ENCODE measurements at places on chromosomes 4 and X.

GRCh38 chr4:164807611-164808010 is 53.7 kb downstream of the SMIM31 start:
- no peak for DNase-seq

DNA sequence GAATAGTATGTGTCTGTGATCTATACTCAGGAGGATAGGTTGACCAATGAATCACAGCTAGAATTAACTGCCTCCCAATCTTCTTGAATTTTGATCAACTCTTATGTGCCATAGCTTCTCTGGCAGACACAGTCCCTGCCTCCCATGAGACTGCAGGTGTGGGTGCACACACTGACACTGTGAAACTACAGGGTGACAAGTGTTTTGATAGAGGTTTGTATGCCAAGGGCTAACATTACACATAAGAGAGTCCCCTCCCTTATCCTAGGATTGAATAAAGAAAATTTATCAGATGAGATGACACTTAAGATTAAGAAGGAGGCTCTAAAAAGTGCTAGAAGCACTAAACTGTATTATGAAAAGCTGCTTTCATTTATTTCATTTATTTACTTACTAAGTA is 218.4 kb upstream of the BMP3 start:
- no peak for DNase-seq

DNA sequence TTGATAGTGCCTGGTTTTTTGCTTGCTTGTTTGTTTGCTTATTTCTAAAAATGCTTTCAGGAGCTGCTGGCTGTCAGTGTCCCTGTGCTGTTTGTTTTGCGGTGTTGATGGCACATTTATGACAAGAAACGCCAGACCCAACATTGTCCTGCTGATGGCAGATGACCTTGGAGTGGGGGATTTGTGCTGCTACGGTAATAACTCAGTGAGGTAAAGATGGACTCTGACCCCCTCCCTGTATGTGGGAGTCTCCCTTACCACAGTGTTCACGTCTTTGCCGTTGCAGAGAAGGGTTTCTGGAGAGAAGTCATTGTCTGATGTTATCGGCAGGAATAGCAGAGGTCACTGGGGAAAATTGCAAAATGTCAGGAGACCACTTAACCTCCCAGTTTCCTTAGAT is at the start of gene ARSH:
TSS of gene ARSH (plus strand) at position 52 of the 400 bp plus-strand sequence. CDS start at position 119, 67 bp downstream.
- DNase-seq: no peak

- DNase-seq: no peak
Observed at GRCh38 chr4:120105472-120105871, 38.8 kb upstream of the MAD2L1 start.

- no peak for DNase-seq
Observed at GRCh38 chr4:25580633-25581467, 74.8 kb upstream of the SLC34A2 start.

DNA sequence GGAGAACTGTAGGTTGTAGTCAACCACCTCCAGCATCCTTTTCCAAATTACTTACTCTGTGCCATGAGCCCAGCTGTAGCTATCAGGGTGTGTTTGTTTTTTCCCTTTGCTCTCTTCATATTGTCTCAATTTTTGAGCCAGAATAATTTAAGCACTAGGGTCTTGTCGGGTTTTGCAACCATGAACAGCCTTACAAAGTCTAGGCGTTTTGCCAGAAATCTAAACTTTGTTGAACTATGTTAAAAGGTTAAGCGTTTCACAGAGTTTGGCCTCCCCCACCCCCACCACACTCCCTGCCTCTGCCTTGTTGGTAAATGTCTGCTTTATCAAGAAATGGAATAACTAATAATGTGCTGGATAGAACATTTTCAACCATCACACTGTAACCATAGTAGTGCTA is 190.6 kb upstream of the TTC29 start:
- no peak for DNase-seq

- no peak for DNase-seq
Observed at GRCh38 chr4:162116095-162116779, 47.6 kb downstream of the FSTL5 start.

DNA sequence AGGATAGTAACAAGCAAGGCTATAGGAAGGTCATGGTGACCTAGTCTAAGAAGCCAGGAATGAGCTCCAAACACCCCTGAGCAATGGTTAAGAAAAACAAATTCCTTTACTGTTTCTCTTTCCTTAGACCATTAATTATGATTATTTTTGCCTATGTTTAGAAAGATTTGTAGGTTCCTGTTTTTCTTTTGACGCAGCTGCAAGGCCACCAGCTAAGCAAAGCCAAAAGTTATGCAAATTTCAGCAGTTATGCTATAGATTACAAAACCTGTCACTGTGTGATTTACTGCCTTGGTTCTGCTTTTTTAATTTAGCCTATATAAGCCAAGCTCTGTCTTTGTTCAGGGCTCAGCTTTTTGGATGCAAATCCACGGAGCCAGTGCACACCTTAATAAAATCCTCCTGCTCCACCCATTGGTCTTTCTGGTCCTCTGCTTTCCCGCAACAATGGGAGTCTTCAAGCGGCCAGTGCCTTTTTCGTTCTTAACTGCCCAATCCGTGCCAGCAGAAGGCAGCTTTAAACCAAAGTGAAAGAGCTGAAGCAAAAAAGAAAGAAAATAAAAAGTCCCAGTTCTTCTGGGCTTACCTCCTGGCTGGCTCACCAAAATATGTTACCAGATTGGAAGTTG is 1.4 kb upstream of the CEP135 start:
- no peak for DNase-seq

GRCh38 chr4:107586371-107586770 is 133.7 kb downstream of the PAPSS1 start:
- DNase-seq: no peak

DNA sequence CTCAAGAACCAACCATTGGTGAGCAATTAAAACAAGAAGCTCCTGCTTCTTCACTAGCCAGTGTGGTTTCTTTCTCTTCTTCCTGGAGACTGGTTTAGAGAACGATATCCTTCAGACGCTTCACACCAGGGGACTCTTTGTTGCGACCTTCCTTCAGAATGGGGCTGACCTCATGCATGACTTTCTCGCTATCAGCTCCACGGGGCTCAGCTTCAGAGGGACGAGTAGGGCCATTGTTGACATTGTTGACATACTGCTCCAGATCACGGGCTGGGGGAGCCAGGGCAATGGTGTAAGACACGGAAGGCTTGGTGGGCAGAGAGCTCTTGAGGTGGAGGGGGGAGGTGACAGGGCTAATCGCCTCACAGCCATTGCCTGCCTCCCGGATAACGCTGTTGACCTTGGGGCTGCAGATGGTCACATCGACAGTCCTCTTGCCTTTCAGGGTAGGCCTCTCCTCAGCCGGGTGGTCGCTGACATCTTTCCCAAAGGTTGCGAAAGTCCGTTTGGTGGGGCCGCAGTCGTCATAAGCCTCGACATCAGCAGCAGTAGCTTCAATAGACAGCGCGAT is 113.8 kb downstream of the PCDH19 start:
- no peak for DNase-seq

- DNase-seq: no peak
Observed at GRCh38 chrX:73930300-73930699, 367.3 kb downstream of the CHIC1 start.

- no peak for DNase-seq
Observed at GRCh38 chr4:95838192-95838591, 1.7 kb upstream of the PDHA2 start.

- DNase-seq: no peak
Observed at GRCh38 chr4:83276299-83277040, 8.1 kb downstream of the COQ2 start.

GRCh38 chr4:55312489-55313101 is 33.4 kb upstream of the SRD5A3 start:
- DNase-seq: no peak

DNA sequence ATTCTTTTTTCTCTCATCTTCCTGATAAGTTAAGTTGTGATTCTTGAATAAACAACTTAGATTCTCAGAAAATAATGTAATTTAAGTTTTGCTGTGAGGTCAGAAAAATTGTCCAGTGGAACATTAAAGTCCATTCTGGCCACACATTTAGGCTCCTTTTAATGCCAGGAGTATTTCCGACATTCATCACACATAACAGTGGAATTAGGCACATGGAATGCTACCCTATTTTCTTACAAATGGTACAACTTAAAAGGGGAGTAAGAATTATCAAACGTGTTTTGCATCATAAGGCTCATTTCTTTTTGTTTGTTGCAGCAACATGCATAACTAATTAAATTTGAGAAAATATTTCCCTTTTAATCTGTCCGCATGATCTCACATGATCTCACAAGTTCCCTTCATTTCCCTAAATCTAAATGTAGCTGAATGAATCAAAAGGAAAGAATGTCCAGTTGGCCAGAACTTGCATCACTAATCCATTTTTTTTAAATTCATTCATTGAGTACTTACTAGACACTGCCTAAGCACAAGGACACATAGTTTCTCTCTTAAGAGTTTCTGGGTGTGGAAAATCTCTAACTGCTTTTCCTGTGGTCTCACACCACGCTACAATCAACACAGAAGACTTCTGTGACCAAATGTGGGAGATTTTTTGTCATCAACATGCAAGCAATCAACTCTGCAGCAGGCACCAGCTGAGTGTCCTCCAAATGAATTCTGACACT is 22.0 kb downstream of the SPARCL1 start:
- no peak for DNase-seq

DNA sequence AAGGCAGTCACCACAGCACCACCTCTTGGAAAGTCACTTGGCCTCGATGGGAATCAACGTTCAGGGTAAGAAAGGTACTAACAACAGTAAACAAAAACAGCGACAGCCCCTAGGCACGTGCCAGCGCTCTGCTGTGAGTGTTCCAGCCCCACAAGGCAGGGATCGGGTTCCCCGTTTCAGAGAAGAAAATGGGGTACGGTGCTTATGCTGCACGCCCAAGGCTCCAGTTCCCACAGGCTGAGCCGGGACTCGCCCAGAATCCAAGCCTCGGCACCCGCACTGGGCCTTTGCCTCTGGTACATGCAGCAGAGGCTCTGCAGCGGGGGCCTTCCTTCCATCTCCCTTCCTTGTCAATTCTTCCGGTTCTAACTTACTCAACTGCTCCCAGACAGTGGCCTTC is 37.3 kb downstream of the WDR1 start:
- no peak for DNase-seq

GRCh38 chr4:173345648-173346047 is 11.5 kb upstream of the HMGB2 start:
- DNase-seq: no peak

DNA sequence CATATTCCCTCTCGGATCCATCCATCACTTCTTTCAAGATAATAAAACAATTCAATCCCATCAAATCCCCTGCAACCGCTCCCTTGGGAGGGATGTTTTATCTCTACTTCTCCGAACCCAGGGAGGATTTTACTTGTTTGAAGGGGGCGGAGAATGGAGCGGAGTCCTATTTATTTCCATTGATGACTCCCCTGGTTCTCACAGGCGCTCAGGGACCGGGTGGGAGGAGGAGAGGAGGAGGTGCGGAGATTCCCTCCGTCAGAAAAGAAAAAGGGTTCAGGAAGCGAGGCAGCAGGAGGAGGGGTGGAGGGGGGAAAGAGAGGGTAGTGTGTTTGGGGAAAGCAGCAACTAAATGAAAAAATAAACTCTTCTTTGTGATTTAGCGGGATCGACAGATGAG is 2.1 kb downstream of the NDNF start:
- DNase-seq: no peak

DNA sequence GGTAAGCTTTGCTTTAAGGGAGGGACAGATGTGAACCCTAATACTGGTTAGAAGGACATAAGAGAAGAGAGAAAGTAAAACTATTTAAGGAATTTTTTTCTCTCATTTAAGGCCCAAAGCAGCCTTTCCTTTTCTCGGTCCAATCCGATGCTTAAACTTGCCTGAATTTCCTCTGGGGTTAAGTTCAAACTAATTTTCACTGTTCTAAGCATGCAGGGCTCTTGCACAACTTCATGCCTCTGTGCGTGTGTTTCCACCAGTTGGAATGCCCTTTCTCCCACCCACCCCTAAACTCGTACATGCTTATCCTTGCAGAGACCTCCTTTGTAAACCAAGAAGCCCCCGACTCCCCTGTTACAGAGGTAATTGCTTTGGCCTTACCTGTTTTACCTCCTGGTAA is 204.7 kb downstream of the CBR4 start:
- no peak for DNase-seq

GRCh38 chr4:89653012-89653411 is 183.9 kb downstream of the SNCA start:
- no peak for DNase-seq

DNA sequence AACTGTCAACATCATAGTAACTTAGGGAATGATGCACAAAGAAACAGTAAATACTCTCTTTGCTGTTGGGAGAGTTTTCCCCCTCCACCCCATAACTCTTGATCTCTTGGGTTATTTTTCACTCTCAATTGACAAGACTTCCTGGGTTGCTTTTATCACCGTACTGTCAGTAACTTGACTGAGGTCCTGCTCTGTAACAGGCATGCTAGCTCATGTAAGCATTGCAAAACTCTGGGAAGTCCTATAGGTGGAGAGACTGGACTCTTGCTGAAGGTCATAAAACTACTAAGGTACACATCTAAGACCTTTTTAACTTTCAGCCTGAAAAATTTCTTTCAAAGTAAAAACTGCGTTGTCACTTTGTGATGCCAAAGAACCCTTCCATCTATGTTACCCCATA is 10.9 kb downstream of the SHROOM3 start:
- no peak for DNase-seq

DNA sequence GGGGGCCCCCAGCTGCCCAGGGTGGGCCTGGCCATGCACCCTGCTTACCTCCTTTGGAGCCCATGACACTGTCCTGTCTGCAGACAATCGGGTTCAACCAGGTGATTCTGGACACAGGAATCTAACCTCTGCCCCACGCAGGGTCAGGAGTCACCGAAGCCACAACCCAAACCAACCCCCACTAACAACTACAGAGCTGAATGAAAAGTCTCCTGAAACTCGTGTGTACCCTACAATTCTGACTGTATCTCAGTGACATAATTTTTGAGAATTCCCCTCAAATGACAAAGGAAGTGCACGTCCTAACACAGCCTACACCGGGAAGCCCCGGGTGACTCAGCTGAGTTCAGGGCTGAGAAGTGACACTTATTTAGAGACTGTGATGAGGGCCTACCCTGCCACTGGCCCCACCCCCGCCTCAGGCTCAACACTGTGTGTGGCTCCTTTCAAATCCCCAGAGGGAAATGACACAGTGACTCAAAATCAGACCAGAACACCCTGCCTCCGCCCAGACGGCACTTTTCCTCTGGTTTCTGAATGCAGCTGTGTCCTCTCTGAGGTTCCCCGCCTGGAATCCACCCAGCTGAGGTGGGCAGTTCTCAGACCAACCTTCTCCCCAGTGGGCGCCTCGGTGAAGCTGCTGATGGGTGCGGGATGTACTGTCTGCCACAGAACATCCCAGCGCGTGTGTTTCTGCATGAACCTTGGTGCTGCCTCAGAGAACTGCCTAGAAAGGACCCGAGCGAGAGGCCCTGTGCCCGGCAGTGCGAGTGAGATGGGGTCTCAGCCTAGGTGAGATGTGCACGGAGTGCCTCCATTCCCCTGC is 9.9 kb downstream of the TNIP2 start:
- DNase-seq: no peak

DNA sequence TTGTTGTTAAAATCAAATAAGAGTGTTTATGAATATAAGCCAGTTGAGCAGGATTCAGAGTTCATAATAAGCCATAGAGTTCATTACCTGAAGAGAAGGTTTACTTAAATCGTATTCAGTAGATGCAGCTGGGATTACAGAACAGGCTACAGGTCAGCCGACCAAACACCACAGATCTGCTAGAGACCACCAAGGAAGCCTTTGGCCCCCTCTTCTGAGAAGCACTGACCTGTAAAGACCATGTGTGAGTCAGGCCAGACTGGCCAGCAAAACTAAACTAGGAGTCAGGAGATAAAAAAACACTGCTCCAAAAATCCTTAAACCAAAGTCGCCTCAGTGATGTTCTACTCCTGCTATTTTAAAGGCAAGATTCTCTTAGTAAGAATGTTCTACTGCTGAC is 1125.5 kb downstream of the FAT4 start:
- no peak for DNase-seq
